Esophagus squamous epithelium (tissue), 5 donors: ENCODE measurements at places on chromosomes 6 and 20. TPM values are rescaled to one million over a fixed set of nuclear protein-coding genes. Genes with fewer than 3 reads are reported as not detected.
A peak's percentile ranks its signal among the peaks of the same experiment; 100 is the strongest.

DNA sequence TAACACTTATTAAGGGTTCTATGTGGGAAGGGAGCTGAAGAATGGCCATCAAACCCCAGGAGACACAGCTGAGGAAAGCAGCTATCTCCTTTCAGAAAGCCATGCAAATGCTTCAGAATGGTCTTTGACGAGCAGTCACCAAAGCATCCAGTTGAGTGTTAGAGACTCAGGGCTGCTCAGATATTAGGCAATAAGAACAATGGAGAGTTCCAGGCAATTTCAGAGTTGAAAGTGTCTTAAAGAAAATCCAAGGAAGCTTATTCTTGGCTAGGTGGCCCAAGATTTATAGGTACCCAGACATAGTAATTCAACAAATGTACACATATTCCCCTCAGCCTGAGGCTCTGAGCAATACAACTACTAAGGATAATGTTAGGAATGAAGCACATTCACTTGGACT, 180.1 kb upstream of the SOX4 start:
- DNase-seq = no peak
- no peaks in the 10 kb centered on the region for H3K4me1 ChIP-seq
- no peaks in the 10 kb centered on the region for H3K36me3 ChIP-seq
- no peaks in the 10 kb centered on the region for H3K27me3 ChIP-seq
- H3K4me3 ChIP-seq = no peak overlapping the region

- peaks cover 52% of the 10 kb centered on the region for H3K4me1 ChIP-seq
- no peak for DNase-seq
- peak overlapping the region; percentile 79 for H3K27ac ChIP-seq
- H3K4me3 ChIP-seq = no peak overlapping the region
Observed at GRCh38 chr20:17611290-17611539, 41.3 kb downstream of the DSTN start.

DNA sequence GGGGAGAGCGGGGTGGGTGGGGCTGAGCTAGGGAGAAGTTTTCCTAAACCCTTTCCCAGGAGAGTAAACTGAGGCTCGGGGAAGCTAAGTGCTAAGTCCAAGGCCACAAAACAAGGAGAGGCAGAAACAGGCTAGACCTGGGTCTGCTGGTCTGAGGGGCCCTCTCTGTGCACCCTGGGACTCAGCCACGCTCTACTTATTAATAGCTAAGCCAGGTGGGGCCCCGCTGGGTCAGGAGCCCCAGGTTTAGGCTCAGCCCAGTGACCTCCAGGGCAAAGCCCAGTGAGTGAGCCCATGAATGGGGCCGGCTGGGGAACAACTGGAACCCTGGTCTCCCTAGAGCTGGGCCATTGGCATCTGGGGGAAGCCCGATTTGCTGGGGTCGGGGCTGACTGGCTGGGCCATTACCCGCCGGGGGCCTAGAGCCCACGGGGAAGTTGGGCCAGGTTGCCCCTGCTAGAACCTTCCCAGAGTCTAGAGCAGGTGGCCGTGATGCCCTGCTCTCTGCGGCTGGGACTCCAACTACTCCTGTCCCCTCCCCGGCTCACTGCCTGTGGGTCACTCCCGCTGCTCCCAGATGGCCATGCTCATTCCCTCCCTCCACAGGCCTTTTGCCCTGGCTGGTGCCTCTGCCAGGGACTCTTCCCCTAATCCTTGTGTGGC, 24.1 kb upstream of the NOL4L start:
- H3K27me3 ChIP-seq = no peaks in the 10 kb centered on the region
- no peak overlapping the region for H3K27ac ChIP-seq
- H3K4me1 ChIP-seq = no peaks in the 10 kb centered on the region
- no peak overlapping the region for H3K4me3 ChIP-seq
- H3K36me3 ChIP-seq = no peaks in the 10 kb centered on the region

DNA sequence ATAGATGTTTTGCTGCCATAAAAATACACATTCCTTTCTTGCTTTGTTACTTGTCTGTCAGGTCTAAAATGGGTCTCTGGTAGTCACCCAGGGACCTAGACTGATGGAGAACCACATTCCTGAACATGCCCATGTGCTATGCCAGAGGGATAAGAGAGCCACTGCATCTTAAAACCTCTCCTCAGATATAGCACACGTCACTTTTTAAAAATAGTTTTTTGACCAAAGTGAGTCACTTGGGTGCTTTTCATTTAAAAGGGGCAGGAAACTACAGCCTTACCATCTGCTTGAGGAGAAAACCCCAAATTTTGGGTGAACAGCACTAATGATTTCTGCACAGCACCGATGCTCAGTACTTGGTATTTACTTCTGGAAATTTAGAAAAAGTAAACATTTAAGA, 197.8 kb downstream of the OGFRL1 start:
- H3K4me3 ChIP-seq = no peak overlapping the region
- H3K27ac ChIP-seq = no peak overlapping the region
- no peak for DNase-seq

The HLA-DQB1 gene
- 0.13 TPM for total RNA-seq

The LGSN gene
- total RNA-seq = not detected

The BCL2L1 gene
- total RNA-seq = 81.3 TPM
